ENCODE measurements at places on chromosomes 16 and 17.
A peak's percentile ranks its signal among the peaks of the same experiment; 100 is the strongest.

DNA sequence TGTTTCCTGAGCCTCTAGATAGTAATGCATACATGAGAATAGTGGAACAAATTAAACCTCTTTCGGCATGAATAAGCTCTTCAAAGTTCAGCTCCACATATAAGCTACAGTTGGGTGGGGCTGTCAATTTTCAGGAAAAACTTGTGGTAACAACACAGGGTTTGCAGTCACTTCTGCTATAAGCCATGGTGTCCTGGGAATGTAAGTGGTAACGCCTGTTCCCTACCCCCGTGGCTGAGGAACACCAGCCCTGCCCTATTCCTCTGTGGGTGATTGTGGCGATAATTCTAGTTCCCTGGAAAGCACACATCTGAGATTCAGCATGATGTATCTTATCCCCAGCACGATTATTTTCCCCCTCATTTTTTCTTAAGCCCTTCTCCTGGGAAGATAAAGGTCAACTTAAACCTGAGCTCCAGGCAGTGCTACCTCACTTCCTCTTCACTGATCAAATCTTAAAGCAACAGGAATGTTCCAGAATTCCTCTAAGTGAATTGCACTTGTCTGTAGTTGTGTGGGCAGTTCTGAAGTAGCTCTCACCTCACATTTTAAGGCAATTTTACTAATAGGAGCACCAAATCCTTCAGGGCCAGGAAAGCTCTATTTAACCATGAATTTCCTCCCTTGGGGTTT, 500.7 kb upstream of the HSBP1 start:
- no peak for DNase-seq

- DNase-seq: no peak
These were observed 26.6 kb upstream of the GINS3 start for GRCh38 chr16:58365623-58366022.

GRCh38 chr17:68909066-68909465, 46.1 kb downstream of the ABCA8 start:
- DNase-seq: peak; percentile 96

DNA sequence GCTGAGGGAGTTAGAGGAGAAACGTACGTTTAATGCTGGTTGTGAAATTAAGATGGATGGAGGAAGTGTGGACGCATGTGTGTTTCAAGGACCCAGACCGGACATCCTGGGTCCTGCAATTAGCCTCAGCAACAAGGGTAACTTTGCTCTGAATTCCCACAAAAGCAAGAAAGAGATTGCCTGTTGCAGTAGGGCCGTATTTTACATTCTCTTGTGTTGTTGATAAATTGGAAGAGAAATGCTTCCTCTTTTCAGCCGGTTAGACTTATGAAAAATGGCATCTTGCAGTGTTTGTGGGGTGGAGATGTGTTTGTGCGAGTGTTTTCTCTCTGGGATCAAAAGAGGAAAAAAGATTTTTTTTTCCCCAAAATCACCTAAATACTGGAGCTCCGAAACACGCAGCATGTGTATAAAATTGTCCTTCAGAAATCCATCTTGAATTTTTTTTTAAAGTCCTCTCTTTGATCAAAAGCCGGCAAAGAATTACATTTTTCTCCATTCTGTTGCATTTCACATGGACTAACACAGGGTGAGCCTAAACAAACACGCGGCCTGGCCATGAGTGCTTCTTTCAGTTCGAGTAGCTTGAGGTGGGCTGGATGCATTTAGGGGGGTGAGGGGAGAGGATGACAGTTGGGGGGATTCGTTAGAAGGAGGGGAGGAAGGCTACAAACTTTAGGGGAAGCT, 251.6 kb downstream of the C16orf95 start:
- no peak for DNase-seq

- no peak for DNase-seq
These were observed 7.9 kb downstream of the LITAFD start for GRCh38 chr16:8889893-8890548.

Data from BJ (cell line).